ENCODE measurements at places on chromosomes 2 and 18.

DNA sequence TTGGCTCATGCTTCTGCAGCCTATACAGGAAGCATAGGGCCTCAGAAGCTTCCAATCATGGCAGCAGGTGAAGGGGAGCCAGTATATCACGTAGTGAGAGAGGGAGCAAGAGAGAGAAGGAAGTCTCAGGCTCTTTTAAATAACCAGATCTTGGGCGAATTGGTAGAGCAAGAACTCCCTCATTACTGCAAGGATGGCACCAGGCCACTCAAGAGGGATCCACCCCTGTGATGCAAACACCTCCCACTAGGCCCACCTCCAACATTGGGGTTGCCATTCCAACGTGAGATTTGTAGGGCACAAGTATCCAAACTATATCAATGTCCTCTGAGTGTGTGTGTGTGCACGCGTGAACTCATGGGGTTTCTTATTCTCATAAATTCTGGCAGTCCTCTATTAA is 37.6 kb upstream of the RMP24 start:
- no peak for DNase-seq

DNA sequence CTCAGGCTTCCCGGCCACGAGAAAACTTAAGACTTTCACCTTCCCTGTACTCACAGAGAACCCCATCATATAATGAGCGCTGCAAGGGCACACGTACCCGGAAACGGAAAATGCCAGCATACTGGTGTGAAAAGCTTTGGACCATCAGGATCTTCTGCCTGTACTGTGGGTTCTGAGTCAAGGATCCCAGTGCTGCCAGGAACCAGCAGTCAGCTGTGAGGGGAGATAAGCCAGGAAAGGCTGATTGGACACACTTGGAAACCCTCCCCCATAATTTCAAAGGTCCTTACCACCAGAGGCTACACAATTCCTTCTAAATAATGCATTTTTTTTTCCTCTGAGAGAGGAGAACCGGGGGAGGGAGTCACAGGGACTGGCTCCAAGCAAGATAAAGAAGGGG is 31.4 kb downstream of the CAPN13 start:
- no peak for DNase-seq

GRCh38 chr2:206275312-206276055 is 1.0 kb downstream of the ZDBF2 start:
- DNase-seq, result no peak

- no peak for DNase-seq
Observed at GRCh38 chr2:105794926-105795574, 50.3 kb downstream of the NCK2 start.

GRCh38 chr18:66722671-66723070 is 118.8 kb upstream of the CDH19 start:
- DNase-seq, result no peak

- DNase-seq, result no peak
Observed at GRCh38 chr2:14303366-14304115, 329.0 kb upstream of the LRATD1 start.

GRCh38 chr2:65344689-65345088 is 87.7 kb downstream of the SPRED2 start:
- DNase-seq, result no peak

DNA sequence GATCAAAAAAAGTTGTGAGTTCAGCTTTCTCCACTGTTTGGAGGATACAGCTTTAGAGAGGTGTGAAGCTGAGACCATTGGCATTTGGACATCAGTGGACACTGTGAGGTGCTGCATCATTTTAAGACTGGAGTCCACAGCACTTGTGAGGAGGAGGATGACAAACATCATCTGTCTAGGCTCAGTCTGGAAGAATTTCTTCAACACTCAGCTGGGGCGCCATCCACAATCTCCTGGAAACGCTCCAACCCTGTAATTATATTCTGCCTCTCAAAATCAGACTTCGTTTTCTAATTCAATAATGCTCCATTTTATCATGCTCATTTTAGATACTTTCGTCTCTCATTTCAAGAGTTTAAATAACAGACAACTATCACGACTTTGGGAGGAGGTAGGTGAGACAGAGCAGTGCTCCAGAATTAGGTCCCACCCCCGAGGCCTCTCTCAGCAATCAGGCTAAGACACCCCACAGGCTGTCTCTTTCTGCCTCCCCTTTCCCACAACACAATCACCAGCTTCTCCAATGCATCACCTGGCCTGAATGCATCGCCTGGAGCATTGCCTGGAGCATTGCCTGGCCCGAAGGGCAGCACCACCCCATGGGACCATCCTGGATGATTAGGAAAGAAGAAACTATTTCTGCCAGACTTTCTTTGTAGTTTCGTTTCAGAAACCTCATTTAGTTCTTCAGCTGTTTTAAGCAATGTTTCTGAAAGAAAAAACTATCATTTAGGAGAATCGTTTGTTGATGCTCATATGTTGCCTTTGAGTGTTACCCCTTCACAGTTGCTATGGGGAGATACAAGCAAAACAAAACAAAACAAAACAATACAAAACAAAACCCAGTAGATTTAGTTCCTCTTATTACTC is 37.0 kb upstream of the DPP10 start:
- DNase-seq, result no peak

Data from activated CD4-positive, alpha-beta T cell treated with anti-CD3 and anti-CD28 coated beads for 24 hours (primary cell).